Common myeloid progenitor, CD34-positive (primary cell): ENCODE measurements at places on chromosomes 6 and 20.

- H3K4me1 ChIP-seq: peaks cover 4% of the 10 kb centered on the region
- DNase-seq: no peak
- H3K4me3 ChIP-seq: no peak overlapping the region
- no peak overlapping the region for H3K27ac ChIP-seq
- no peaks in the 10 kb centered on the region for H3K27me3 ChIP-seq
Measured at GRCh38 chr6:7269816-7270215, 43.2 kb downstream of the SSR1 start.

- no peak for DNase-seq
- H3K4me1 ChIP-seq: peaks cover 51% of the 10 kb centered on the region
- no peak overlapping the region for H3K27ac ChIP-seq
- no peaks in the 10 kb centered on the region for H3K36me3 ChIP-seq
- H3K4me3 ChIP-seq: no peak overlapping the region
Measured at GRCh38 chr6:125828476-125829039, 37.8 kb downstream of the NCOA7 start.

- H3K36me3 ChIP-seq: peaks cover 14% of the 10 kb centered on the region
- H3K4me3 ChIP-seq: no peak overlapping the region
- no peak overlapping the region for H3K27ac ChIP-seq
- DNase-seq: no peak
- no peaks in the 10 kb centered on the region for H3K4me1 ChIP-seq
Measured at GRCh38 chr6:37454420-37455140, 21.6 kb downstream of the CMTR1 start.

DNA sequence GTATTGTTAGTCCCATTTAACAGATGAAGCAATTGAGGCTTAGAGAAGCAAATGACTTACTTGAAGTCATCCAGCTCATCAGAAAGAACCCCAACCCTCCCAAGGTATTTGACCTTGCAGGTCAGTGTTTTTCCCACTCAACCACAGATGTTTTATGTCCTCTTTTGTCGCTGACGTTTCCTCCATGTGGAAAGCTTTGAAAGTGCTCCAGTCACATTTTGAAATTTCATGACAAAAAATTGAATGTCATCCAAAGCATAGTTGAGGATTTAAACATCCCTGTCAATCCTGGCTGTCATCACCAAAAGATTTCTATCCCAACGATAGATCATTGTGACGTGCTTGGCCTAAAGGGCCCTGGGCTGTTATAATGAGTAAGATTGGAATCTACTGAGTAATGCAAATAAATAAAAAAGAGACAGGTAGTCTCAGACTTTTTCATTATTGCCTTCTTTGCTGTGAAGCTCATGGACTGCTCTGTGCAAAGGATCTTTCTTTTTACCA, 102.7 kb downstream of the TSHZ2 start:
- H3K4me3 ChIP-seq: no peak overlapping the region
- no peaks in the 10 kb centered on the region for H3K4me1 ChIP-seq
- H3K36me3 ChIP-seq: no peaks in the 10 kb centered on the region
- H3K27ac ChIP-seq: no peak overlapping the region

- H3K4me3 ChIP-seq: no peak overlapping the region
- no peaks in the 10 kb centered on the region for H3K4me1 ChIP-seq
- H3K27ac ChIP-seq: no peak overlapping the region
- no peaks in the 10 kb centered on the region for H3K27me3 ChIP-seq
- DNase-seq: peak; percentile 72
- H3K36me3 ChIP-seq: no peaks in the 10 kb centered on the region
Measured at GRCh38 chr6:116536216-116536621, 9.3 kb downstream of the TRAPPC3L start.

DNA sequence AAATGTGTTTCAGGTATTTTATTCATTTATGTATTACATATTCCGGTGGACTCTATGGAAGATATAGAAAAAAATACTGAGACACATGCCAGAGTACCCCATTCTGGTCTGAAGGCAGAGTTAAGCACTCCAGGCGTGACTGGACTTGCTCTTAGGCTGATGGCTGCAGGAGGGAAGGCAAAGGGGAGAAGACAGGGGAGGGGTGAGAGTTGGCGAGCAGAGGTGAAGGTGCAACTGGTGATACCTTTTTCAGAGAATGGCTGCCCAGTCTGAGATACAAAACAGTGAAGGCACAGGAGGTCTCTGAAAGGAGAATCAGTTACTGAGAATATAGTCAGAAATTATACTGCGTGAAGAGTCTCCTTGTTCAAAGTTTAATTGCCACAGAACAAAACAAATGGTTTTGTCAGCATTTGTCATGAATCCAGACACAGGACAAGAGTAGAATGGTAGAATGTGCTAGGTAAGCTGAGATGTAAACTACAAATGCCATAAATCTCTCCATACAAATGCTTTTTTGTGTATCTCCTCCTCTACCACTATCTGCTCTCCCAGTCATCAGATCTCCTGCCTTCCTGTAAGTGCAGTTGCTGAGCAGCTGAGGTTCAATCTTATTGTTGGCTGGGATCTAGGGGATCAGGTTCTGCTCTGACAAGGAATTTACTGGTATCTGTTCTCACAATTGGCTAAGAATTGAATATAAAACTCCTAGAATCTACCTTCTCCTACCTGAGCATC, 104.2 kb upstream of the DST start:
- no peak overlapping the region for H3K27ac ChIP-seq
- no peak for DNase-seq
- no peaks in the 10 kb centered on the region for H3K4me1 ChIP-seq
- H3K36me3 ChIP-seq: no peaks in the 10 kb centered on the region
- no peaks in the 10 kb centered on the region for H3K27me3 ChIP-seq

- no peak overlapping the region for H3K4me3 ChIP-seq
- H3K27me3 ChIP-seq: no peaks in the 10 kb centered on the region
- DNase-seq: no peak
- H3K4me1 ChIP-seq: peaks cover 21% of the 10 kb centered on the region
Measured at GRCh38 chr20:20663841-20664240, 48.6 kb downstream of the RALGAPA2 start.

DNA sequence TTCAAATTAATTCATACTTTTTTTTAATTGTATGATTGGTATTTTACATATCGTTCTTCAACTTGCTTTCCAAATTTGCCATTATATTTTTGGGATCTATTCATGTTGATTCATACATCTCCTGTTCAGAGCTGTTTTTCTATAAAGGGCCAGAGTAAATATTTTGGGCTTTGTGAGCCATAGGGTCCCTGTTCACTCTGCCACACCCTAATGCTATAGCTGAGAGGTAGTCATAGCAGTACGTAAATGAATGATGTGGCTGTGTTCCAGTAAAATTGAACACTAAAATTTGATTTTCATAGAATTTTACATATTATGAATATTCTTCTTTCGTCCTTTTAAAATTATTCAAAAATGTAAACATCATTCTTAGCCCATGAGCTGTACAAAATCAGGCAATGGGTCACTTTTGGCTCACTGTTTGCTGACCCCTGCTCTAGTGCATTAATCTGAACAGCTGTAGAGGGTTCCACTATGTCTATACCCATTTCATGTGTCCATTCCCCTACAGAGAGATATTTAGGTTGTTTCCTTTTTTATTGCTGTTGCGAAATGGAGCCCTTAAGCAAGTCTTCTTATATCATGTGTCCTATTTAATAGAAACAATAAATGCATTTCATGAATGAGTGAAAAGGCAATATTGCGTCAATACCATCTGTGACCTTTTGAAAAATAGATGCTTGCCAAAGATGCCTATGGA, 136.4 kb upstream of the SALL4 start:
- DNase-seq: no peak
- no peaks in the 10 kb centered on the region for H3K27me3 ChIP-seq
- no peaks in the 10 kb centered on the region for H3K4me1 ChIP-seq
- H3K4me3 ChIP-seq: no peak overlapping the region

- no peaks in the 10 kb centered on the region for H3K4me1 ChIP-seq
- no peaks in the 10 kb centered on the region for H3K36me3 ChIP-seq
- H3K27me3 ChIP-seq: no peaks in the 10 kb centered on the region
- DNase-seq: no peak
- H3K4me3 ChIP-seq: no peak overlapping the region
- H3K27ac ChIP-seq: no peak overlapping the region
Measured at GRCh38 chr6:897528-898207, 204.7 kb upstream of the EXOC2 start.

- no peak for DNase-seq
- H3K4me1 ChIP-seq: peaks cover 13% of the 10 kb centered on the region
- H3K27ac ChIP-seq: no peak overlapping the region
- no peak overlapping the region for H3K4me3 ChIP-seq
- H3K27me3 ChIP-seq: no peaks in the 10 kb centered on the region
Measured at GRCh38 chr6:30882204-30882758, 2.0 kb upstream of the DDR1 start.

DNA sequence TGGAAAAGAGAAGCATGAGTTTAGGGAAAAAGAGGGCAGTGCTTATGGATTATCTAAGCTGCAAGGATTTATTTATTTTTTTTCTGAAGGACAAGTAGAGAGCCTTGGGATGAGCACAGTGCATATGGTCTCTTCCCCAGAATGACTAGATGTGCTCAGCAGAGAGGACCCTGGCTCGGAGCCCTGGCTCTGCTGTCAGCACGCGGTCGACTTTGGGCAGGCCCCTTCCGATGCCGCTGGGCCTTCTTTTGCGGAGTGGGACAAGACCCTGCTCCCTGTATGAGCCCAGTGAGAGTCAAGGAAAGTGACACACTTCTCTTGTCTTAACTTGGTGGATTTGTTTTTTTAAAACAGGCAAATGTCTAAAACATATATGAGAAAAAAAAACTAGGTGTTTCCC, 51.4 kb downstream of the LRRC1 start:
- no peaks in the 10 kb centered on the region for H3K36me3 ChIP-seq
- H3K27me3 ChIP-seq: no peaks in the 10 kb centered on the region
- H3K27ac ChIP-seq: no peak overlapping the region
- H3K4me1 ChIP-seq: no peaks in the 10 kb centered on the region
- H3K4me3 ChIP-seq: no peak overlapping the region

DNA sequence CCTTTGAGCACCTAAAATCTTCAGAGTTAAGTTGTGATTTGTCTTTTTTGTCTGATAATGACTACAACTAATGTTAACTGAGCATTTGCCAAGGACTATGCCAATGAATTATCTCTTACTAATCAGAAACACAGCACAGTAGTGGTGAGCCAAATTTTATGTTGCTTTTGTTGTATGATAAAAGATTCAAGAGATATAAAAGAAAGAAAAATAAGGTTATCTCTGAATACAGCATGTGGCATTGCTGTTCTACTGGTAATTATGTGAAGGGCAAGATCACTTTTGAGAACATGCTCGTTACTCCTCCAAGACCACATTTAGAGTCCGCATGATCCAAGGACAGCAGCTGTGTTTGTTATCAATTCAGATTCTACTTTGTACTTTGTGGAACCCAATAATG, 133.4 kb upstream of the MYLIP start:
- no peaks in the 10 kb centered on the region for H3K36me3 ChIP-seq
- H3K27ac ChIP-seq: no peak overlapping the region
- peaks cover 30% of the 10 kb centered on the region for H3K4me1 ChIP-seq
- DNase-seq: peak; percentile 41
- no peak overlapping the region for H3K4me3 ChIP-seq

DNA sequence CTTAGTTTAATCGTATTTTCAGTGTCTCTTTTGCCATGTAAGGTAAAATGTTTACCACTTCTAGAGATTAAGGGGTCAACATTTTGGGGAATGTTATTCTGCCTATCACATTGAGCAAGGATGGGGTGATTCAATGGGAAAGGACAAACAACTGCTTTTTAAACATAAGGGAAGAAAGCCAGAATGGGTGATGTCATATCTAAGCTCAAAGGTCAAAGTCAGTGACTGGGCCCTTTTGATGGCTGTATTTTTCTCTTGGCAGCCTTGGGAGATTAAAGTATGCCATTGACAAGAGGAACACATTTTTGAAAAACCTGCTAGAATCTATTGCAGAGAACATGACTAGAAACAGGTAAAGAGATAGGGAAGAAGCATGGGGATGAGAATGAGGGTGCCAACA, 477.3 kb upstream of the IRAK1BP1 start:
- no peak overlapping the region for H3K4me3 ChIP-seq
- no peaks in the 10 kb centered on the region for H3K27me3 ChIP-seq
- DNase-seq: no peak
- no peaks in the 10 kb centered on the region for H3K4me1 ChIP-seq
- H3K36me3 ChIP-seq: no peaks in the 10 kb centered on the region

GRCh38 chr6:11384531-11385309, 152.3 kb upstream of the NEDD9 start:
- no peak for DNase-seq
- H3K4me1 ChIP-seq: peaks cover 12% of the 10 kb centered on the region
- H3K27me3 ChIP-seq: no peaks in the 10 kb centered on the region
- H3K4me3 ChIP-seq: no peak overlapping the region

DNA sequence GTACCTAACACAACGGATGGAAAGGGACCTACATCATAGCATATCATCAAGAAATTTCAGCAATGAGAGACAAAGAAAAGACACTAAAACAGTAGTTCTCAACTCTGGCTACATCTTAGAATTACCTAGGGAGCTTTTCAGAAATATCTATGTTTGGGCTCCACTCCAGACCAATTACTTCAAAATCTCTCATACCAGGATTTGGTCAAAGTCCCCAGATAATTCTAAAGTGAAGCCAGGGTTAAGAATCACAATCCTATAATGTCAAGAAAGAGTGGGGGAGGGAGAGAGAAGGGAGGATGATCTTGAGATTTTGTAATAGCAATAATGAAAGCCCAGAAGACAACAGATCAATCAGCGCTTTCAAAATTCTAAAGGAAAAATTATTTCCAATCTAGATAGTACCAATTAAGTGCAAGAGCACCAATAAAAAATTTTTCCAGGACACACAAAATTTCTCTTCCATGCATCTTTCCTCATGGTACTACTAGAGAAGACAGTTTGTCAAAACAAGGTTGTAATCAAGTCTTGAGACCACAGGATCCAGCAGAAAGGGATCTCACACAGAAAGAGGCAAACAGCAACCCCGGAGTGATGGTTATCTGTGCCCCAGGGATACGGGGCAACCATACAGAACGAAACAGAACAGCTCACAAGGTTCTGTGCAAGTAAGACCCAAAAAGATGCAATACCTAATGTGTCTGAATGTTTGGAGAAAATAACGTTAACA, 152.9 kb upstream of the DST start:
- H3K27ac ChIP-seq: no peak overlapping the region
- no peak for DNase-seq
- H3K4me3 ChIP-seq: no peak overlapping the region
- no peaks in the 10 kb centered on the region for H3K27me3 ChIP-seq
- H3K4me1 ChIP-seq: peaks cover 8% of the 10 kb centered on the region
- H3K36me3 ChIP-seq: no peaks in the 10 kb centered on the region

- no peak for DNase-seq
- H3K4me1 ChIP-seq: no peaks in the 10 kb centered on the region
- no peaks in the 10 kb centered on the region for H3K27me3 ChIP-seq
Measured at GRCh38 chr6:90811596-90812226, 224.8 kb upstream of the MAP3K7 start.
